ENCODE measurements at places on chromosomes 7 and 10. TPM values are rescaled to one million over a fixed set of nuclear protein-coding genes. Genes with fewer than 3 reads are reported as not detected.

The ENKUR gene
- total RNA-seq: not detected

The PRPS1L1 gene
- not detected for total RNA-seq

The ZNF33B gene
- total RNA-seq: 22.7 TPM

The PPP1R17 gene
- total RNA-seq: 7.9 TPM

The LOXL4 gene
- not detected for total RNA-seq

The OR2A1 gene
- total RNA-seq: not detected

The ARHGEF35 gene
- total RNA-seq: 0.30 TPM

Data from Karpas-422 (cell line).